ENCODE measurements at places on chromosomes 2 and 18. TPM values are rescaled to one million over a fixed set of nuclear protein-coding genes. Genes with fewer than 3 reads are reported as not detected.

The CCDC102B gene
- total RNA-seq = 43.7 TPM

DNA sequence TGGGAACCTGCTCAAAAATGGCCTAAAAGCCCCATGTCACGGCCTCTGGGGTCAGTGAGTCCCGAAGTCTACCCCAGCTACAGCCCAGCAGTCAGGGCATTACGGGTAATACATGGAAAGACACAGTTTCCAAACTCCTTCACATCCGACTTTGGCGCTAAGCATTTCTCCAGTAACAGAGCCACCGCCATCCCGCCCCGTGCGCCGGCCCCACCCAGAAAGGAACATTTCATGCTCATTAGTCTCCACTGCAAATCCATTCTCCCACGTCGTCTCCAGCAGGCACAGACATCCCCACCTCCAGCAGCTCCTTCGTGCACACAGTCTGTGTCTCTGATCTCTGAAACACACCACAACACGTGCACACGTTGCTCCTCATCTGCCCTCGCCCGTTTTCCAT, 509.2 kb upstream of the ID2 start:
- no peak for DNase-seq

The NDC80 gene
- total RNA-seq = 0.69 TPM

The RAB6C gene
- not detected for total RNA-seq

DNA sequence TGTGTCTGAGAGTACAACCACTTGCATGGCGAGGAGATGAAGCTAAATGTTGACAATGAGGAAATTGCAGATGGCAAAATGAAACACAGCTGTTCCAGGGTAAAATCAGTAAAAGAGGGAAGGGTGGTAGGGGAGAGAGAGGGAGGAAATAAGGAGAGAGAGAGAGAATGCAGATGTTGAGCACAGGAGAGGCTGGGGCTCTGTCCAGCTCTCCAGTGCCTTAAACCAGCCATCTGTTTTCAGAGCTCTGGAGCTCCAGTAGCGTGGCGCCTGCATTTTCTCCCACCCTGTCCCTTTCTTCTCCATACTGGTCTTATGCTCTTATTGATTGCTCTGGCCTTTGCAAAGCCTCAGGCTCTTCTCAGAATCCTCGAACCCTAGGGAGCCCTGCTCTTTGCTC, 52.7 kb upstream of the BOD1L2 start:
- DNase-seq = no peak

The EMILIN1 gene
- total RNA-seq = 84.6 TPM

GRCh38 chr18:24860978-24861680, 400.7 kb downstream of the HRH4 start:
- no peak for DNase-seq
